Hematopoietic multipotent progenitor cell treated with erythropoietin and hydrocortisone succinate and interleukin-3 and kit ligand, for 6 days (in vitro differentiated cells): ENCODE measurements at places on chromosomes 12 and 14.

- DNase-seq = no peak
Measured at GRCh38 chr12:79560225-79560889, 130.4 kb downstream of the PAWR start.

DNA sequence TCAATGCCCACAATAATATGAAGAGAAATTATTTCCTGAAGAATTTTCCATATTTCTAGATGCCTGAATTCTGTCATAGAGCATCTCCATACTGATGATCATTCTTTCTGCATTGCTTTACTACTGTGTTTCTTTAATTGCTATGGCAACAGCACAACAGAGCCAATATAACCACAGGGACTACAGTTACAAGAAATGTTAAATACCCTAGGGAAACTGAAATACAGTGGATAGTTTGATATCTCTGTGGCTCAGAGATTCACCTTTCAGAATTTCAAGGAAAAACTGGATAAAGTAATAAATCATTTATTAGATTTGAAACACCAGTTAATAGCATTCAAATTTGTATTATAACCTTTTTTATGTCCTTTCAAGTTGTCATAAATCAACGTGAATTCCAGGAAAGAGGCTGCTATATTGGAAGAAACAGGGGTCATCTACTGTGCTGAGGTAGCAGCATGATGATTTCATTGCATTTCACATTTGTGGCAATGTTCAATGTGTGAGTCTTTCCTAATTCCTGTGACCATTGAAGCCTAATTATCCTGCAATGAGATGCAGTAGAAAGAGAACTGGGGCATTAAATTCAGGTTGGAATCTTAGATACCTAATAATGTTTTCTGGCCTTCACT, 267.1 kb downstream of the LRFN5 start:
- DNase-seq = no peak

DNA sequence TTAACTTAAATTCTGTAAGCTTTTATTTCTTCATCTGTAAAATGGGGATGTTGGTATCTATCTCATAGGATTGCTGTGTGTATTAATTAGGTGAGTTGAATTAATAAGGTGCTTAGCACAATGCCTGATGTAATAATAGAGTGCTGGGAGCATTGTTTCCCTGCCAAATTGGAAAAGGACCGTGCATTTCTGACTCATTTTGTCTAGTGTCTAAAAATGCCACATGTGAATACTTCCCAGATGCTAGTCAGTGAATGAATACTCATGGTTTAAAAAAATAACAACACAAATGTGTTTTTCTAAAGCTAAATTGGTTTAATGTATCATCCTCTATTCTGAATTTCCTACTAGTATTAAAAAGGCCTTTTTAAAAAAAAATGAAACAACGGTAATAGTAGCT, 45.4 kb upstream of the NEDD1 start:
- DNase-seq = no peak

GRCh38 chr12:108752387-108752786, 21.1 kb upstream of the CORO1C start:
- no peak for DNase-seq

- no peak for DNase-seq
Measured at GRCh38 chr12:111193496-111193895, 175.4 kb downstream of the PHETA1 start.

DNA sequence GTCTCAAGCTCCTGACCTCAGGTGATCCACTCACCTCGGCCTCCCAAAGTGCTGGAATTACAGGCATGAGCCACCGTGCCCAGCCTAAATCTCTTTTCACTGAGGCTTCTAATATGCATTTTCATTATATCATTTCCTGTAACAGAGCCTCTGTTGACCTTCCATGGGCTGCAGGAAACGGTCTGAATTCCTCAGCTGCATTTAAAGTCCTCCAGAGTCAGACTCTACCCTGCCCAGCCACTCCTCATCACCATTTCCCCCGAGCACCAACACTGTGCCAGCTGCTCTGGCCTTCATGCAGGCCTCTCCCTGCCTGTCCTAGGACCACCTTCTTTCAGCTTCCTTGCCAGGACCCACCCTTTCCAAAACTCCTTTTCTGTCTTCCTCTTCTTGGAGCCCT, 9.8 kb upstream of the NFKBIA start:
- DNase-seq = no peak

GRCh38 chr14:78091361-78091760, 78.8 kb upstream of the NRXN3 start:
- no peak for DNase-seq

GRCh38 chr14:72617391-72618031, 276.4 kb downstream of the DPF3 start:
- DNase-seq = no peak

DNA sequence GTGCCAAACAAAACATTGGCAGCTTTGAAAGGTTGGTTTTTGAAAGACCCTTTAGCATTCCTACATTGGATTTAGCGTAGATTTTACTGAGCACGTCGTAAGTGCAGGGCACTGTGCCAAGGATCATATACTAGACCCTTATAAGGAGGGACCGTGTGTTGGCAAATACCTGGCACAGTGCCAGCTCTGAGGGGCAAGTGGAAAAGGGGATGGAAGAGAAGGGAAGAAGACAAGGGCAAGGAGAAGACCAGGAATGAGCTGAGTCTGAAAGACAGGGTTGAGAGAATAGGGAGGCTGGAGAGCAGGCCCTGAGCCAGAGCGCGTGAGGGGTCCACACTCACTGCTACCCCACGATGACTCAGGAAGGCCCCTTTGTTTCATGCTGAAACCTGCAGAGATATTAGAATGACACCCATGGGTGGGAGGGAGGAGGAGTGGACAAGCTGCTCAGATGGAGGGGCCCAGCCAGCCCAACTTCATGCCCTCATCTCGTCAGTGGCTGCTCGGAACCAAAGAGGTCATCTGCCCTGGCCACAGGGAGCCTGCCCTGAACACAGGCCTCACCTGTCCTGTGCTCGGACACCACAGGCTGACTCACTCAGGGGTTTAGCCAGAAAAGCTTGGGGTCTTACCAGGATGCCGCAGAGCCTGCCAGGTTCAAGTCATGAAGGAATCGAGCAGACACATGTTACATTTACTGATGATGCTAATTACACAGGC, 25.0 kb downstream of the RAB35 start:
- no peak for DNase-seq

- DNase-seq = no peak
Measured at GRCh38 chr14:62673014-62673755, 372.1 kb downstream of the KCNH5 start.

GRCh38 chr12:59646636-59647035, 50.8 kb downstream of the SLC16A7 start:
- DNase-seq = no peak

DNA sequence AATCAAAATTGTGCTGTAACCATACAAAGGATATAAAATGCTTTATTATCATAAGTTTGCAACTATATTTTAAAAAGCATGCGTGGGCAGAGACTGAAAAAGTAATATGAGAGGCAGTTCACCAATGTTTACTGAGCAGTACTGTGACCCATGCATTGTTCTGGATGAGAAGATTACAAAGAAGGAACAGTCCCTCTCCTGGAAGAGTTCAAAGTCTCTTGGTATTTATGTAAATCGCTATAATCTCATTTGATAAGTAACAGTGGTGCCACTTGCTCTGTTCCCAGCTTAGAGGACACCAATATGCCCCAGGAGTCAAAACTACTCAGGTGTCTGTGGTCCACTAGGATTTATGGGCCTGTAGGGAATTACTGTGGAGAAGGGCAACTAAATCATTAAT, 2.1 kb upstream of the CMAS start:
- no peak for DNase-seq

DNA sequence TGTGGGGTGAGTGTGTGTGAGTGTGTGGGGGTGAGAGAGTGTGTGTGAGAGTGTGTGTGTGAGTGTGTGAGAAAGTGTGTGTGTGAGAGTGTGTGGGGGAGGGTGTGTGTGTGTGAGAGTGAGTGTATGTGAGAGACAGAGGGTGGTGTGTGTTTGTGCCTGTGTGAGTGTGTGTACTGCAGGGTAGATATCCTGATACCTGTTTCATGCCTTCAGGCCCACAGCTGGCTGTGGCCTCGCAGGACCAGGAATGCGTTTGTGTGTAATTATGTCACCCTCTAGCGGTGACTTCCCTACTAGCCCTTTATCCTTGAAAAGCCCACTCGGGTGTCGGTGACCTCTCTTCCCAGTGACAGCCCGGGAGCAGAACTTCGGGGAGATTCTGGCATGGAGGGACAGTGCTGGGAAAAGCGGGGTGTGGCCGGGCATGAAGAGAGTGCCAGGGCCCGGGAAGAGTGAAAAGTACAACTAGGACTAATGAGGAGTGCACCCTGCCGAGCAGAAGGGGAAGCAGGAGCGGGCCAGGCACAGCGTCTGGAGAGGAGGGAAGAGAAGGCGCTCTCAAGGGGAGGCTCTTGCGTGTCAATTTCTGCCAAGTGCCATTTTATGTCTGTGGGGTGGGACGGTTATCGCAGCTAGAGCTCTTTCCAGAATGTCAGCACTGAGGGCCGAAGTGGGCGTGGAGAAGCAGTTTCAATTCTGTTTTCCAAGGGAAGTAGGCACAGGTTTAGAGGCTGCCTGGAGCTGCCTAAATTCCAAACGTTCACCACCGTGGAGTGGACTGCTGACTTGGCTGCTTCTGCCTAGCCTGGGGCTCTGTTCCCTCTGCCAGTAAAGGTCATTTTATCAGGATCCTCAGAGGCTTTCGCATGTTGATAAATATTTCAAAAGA, 11.0 kb upstream of the FBXL14 start:
- DNase-seq = peak; percentile 93

- DNase-seq = no peak
Measured at GRCh38 chr12:122848471-122849351, 13.5 kb downstream of the HIP1R start.

- no peak for DNase-seq
Measured at GRCh38 chr12:105317942-105318621, 12.4 kb upstream of the C12orf75 start.
